ENCODE measurements at places on chromosomes 16 and 17.

- DNase-seq = no peak
Observed at GRCh38 chr16:22225060-22225459, 19.0 kb downstream of the EEF2K start.

GRCh38 chr17:45809499-45809898, 25.4 kb downstream of the CRHR1 start:
- no peak for DNase-seq

GRCh38 chr16:4614571-4615383, at the start of gene UBALD1:
Gene UBALD1, minus strand, starts transcription at chr16:4614888. Its CDS starts 91 bp downstream, at chr16:4614797.
- DNase-seq = peak; percentile 28

DNA sequence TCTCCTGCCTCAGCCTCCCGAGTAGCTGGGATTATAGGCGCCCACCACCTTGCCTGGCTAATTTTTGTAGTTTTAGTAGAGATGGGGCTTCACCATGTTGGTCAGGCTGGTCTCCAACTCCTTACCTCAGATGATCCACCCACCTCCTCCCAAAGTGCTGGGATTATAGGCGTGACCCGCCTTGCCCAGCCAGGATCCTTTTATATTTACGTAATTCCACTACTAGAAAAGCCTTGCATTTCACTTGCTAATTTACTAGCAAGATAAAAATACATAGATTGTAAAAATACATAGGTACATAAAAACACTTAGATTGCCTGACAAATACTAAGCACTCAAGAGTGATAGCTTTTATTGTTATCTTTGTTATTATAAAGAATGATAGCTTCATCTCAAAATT, 47.5 kb downstream of the GDPD1 start:
- no peak for DNase-seq
